ENCODE measurements at places on chromosomes 11 and 22.
A peak's percentile ranks its signal among the peaks of the same experiment; 100 is the strongest.

GRCh38 chr11:31856248-31856647 is 45.1 kb upstream of the PAX6 start:
- DNase-seq = no peak

- DNase-seq = no peak
Measured at GRCh38 chr22:43154887-43155536, 3.7 kb downstream of the TSPO start.

GRCh38 chr11:125532668-125533067 is 36.6 kb upstream of the FEZ1 start:
- no peak for DNase-seq

- DNase-seq = no peak
Measured at GRCh38 chr22:23686416-23687024, 4.3 kb upstream of the RGL4 start.

DNA sequence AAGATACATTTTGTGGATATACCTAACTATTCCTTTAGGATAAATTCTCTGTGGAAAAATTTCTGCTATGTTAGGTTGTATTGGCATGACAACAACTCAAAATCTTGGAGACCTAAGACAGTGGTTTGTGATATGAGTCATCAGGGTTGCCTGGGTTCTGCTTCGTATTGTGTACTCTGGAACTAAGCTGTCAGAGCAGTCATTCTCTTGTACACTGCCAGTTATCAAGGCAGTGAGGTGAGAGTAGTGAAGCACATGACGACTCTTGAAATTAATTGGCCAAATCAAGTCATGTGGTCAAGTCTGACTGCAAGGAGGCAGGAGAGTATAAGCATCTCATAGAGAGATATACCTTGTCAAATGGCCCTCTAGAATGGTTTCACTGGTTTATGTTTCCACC is 104.4 kb downstream of the FANCF start:
- DNase-seq = no peak

GRCh38 chr11:44887636-44888035 is 63.0 kb downstream of the TP53I11 start:
- no peak for DNase-seq

DNA sequence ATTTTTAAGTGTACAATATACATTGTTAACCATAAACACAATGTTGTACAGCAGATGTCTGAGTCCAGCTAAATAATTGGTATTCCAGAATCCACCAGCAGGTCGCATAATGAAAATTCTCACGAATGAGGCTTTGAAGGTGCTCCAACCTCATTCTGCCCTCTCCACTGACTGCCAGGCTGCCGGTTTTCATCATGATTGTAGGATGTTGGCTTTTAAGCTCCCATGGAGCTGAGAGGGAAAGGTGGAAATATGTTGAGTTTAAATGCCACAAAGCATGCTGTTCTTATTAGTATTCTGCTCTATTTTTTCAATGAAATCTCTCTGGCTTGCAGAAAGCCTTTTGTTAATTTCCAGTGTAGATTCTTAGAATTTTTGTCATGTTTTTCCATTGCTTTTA is 337.2 kb upstream of the DDI1 start:
- no peak for DNase-seq

DNA sequence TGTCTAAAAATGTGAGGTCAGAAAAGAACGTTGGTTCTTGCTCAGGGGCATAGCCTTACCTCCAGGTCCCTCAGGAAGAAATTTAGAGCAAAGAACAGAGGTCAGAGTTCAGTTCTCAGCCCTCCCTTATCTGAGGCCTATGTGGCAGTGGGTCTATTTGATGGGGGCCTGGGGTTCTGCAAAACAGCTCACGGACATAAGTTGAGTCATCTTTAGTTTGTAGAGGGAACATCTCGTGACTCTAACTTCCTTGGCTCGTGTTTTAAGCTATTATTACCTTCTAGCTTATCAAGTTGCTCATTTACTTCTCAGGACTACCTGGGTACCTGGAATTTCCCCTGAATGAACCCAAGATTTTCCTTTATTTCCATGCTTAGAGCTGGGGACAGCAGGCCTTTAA is 91.3 kb upstream of the AMOTL1 start:
- no peak for DNase-seq

GRCh38 chr22:46286941-46287872 is 9.5 kb upstream of the GTSE1 start:
- DNase-seq = no peak

DNA sequence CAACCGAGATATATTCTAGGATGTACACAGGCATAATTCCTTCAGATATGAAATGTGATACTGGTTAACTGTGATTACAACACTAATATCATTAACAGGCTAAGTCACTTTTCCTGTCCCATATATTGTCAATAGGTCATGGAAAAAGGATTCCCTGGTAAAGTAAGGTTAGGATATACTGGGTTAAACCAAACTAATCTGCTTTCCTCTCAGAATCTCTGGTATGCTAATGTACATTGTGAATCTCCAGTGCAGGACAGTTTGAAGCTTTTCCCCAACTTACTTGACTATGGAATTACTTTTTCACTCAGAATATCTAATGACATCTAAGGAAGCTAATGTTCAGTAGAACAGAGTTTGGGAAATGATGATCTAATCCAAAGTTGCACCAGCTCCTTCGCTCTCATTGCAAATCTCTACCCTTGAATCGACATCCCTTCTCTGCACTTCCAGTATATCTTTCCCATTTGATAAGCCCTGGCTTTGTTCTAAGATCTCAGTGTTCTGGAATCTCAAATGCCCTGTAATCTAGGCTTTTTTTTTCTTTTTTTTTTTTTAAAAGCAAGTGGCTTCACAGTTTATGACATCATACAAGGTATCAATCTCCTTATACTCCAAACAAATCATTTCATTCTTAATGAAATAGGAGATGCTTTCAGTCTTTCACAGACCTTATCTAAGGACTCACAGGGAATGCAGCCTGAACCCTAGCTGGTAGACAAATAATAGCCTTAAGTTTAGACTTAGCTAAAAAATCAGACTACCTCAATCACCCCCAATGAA is 43.8 kb downstream of the COPB1 start:
- DNase-seq = no peak

DNA sequence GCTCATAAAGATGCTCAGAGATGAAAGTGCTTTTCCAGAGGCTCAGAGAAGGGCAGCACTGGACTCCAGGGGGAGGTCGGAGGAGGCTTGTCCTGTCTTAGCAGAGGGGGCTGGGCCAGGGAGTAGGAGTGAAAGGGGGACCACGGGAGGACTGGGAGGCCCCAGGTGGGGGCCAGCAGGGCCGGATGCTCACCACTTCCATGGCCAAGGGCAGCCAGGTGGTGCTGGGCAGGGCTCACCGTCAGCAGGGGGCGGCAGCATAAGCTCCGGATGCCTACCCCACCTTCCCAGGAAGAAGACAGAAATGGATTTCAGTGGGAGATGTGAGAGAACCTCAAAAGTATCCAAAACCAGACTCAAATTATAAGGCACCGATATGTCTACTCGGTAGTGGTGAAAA is 11.0 kb downstream of the RAB36 start:
- DNase-seq = no peak

DNA sequence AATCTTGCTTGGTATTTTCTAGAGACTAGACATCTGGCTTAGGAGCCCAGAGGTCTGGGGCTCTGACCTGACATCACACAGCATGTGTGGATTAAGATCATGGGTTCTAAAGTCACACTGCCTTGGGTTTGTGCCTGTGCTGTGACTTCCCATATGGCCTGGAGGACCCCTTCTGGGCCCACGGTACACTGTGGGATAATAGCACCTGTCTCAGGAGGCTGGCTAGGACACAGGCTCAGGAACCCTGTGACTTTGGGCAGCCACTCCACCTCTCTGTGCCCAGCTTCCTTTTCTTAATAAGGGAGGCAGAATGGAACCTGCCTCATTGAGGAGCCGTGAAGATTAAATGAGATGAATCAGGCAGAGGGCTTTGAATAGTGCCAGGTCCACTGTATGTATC is 99.2 kb upstream of the B3GAT1 start:
- DNase-seq = no peak

GRCh38 chr11:65355013-65355775 is 643 bp downstream of the TIGD3 start:
- DNase-seq = peak; percentile 61

DNA sequence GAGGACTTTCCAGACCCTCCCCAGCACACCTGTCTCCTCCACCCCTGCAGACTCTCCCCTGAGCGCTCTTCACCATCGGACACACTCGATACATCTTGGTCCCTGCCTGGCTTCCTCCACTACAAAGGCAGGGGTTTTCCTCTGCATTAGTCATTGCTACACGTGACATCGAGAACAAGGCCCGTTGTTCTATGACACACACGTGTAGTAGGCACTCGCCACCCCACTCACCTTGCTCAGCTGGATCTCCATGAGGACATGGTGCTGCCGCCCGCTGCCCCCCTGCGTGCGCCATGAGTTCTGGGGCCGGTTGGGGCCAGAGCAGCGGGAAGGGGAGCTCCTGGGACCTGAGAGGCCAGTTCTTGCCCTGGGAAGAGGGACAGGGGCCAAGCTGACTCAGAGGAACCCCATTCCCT is 16.7 kb downstream of the ATG2A start:
- peak; percentile 61 for DNase-seq

DNA sequence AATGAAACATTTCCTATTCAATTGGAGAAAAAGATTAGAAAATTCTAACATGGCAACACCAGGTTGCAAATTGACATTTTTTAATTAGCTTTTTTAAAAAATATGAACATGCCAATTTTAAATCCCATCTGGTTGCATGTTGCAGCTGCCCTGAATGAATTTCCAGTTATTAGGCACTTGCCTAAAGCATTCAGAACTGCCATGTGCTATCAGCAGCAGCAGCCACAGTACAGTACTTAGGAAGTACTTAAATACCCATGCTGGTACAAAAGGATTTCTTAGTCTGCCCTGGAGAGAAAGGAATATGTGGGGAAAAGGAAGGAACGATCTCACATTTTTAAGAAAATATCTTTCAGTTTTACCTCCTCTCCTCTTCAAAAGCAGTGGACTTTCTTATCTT is 46.2 kb downstream of the FAM168A start:
- DNase-seq = no peak

DNA sequence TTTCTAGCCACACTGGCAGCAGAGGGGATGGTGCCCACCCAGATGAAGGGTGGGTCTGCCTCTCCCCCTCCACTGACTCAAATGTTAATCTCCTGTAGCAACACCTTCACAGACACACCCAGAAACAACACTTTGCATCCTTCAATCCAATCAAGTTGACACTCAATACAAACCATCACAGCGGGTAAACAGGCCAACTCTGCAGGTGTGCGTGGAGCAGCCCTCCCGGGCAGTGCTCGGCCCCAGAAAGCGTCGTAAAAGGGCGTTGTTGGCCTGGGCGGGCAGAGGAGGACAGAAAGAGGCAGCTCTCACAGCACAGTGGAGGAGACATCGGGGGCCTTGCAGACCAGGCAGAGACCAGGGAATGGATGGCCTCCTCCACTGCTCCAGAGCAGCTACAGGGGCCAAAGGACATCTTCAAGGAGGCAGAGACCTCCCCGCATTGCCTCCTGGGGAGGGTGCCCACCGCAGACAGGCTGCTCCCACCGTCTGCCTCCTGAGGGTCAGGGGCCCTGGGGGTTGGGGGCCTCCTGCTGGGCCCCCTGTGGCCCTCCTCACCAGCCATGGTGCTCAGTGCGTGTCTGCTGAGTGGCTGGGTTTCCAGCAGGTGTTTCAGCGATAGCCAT is 56.1 kb upstream of the FADD start:
- no peak for DNase-seq

GRCh38 chr11:48013269-48013901 is 33.0 kb downstream of the PTPRJ start:
- peak; percentile 49 for DNase-seq

DNA sequence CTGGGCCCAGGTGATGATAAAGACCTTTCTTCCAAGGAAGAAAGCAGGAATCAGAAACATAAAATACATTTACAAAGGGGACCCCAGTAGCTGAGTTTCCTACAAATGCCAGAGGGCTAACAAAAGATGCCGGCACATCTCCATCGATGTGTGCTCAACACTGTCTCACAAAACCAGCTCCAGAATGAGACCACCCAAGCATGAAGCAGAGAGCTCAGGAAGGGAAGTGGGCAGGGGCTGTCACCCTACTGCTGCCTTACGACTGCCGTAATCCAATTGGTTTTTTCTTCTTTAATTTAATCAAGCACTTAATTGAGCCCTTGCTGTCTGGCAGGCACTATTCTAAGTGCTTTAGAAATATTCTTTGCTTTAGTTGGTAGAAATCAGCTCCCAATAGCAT is 26.1 kb downstream of the SMCO4 start:
- DNase-seq = no peak

DNA sequence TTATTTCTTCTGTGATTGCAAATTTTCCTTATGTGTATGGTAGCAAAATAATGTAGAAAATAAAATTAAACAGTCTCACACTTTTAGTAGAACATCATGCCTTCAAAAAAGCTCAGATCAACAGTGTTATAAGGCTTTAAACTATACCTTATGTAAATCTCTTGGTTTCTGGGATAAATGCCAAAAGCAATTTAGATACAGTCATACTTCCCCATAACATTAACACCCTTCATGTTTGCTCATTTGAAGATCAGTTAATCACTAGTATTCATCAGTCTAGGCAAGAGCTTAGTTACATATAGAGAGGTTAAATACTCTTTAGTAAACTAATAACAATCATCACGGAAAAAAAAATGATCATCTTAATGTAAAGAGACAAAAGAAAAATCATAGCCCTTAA is 421.8 kb upstream of the ANO3 start:
- DNase-seq = no peak

DNA sequence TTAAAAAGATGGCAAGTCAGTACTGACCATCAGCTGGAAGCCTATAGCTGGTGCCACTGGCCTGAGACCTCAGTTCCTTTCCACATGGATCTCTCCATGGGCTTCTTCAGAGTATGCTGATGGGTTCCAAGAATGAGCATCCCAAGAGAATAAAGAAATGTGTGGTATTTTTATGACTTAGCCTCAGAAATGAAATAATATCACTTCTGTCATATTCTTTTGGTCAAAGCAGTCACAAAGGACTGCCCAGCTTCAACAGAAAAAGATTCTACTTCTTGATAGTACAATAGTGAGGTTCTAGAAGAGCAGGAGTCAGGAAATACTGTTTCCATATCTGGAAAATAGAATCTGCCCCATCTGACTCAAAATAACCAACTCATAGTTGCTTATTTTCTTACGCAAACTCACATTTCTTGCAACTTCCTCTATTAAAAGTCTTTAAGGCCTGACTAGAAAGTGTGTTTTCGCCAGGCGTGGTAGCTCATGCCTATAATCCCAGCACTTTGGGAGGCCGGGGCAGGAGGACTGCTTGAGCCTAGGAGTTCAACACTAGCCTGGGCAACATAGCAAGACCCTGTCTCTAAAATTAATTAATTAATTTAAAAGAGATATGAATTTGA is 116.9 kb downstream of the SIK3 start:
- DNase-seq = no peak

- no peak for DNase-seq
Measured at GRCh38 chr11:28966951-28967350, 858.8 kb downstream of the METTL15 start.

- no peak for DNase-seq
Measured at GRCh38 chr22:31899669-31900068, 44.7 kb upstream of the YWHAH start.
